ENCODE measurements at places on chromosomes 12 and 14.

DNA sequence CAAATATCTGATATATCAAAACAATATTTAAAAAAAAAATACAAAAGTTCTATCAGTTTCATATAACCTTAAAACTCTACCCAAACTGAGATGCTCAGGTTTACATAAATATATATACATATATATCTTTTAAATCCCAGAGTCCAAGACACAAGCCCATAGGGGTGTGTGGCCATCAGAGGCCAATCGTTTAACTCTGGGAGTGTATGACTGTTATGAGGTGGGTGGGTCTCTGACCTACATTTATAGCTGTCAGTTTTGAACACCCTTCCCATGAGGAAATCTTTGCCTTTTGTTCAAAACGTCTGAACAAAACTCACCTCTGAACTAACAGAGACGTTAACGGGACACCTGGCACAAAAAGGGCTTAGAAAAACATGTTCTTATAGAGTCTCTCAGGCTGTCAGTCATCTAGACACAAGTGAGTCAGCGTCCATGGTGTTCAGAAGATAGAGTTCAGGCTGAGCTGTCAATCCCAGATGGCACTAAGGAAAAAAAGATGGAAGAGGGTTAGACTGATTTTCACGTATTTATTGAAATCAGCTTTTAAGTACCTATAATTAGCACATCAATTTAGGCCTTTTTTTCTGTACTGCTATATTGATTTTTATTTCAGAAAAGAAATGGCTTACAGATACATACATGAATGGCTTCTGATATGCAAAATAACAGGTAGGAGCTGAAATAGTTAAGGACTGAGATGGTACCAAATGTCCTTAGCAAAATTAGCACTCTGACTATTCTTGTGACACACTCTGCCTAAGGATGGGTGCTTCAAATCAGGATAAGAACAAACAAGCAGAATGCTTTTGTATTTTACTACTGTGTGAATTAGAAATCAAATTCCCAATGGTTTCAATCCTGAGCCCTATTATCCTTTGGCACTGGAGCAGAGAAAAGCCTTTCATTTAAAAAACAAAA, 29.2 kb downstream of the HIGD1C start:
- ATAC-seq: no peak

- ATAC-seq: no peak
These were observed 13.0 kb upstream of the NUP107 start for GRCh38 chr12:68673788-68674187.

GRCh38 chr12:29320295-29321085, 60.5 kb downstream of the ERGIC2 start:
- peak; percentile 64 for ATAC-seq

- no peak for ATAC-seq
These were observed 127.4 kb upstream of the KRR1 start for GRCh38 chr12:75638792-75639191.

- ATAC-seq: no peak
These were observed 152.2 kb downstream of the PDE3A start for GRCh38 chr12:20520532-20520931.

DNA sequence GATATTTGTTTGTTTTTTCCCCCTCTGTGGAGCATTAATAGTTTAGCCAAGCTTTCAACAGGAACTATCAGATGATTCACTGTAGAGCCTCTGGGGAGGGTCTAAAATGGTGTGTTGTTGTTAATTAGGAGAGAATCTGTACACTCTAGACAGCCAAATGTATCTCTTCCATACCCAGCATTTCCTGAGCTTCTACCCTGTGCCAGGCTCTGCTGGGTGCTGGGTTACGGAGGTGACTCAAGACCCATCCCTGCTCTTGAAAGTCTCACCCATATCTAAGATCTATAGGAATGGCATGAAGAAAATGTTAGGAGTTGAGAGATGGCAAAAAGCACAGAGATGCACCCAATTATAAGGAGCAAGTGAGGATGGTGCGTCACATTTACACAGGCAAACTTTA, 245.8 kb downstream of the C12orf75 start:
- ATAC-seq: no peak

GRCh38 chr12:116599285-116600136, 40.3 kb downstream of the MAP1LC3B2 start:
- ATAC-seq: peak; percentile 64

GRCh38 chr12:120851444-120851843, 52.7 kb downstream of the SPPL3 start:
- no peak for ATAC-seq

DNA sequence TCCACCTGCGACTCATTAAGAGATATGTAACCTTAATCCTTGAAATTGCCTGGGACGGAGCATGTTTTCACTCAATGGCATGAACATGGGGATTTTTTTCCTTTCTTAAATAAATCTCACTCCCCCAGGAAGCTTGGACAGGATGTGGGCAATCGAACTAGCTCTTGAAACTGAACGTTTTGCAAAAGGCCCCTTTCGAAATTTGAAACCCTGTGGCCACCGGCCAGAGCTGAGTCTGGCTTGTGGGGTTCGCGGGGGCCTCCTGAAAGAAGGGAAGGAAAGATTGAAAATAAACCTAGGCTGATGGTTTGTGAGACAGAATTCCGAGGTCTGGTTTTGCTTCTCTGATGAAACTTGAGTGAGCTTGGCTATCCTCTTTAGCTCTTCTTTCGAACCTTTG, 101.4 kb upstream of the RTL1 start:
- no peak for ATAC-seq

DNA sequence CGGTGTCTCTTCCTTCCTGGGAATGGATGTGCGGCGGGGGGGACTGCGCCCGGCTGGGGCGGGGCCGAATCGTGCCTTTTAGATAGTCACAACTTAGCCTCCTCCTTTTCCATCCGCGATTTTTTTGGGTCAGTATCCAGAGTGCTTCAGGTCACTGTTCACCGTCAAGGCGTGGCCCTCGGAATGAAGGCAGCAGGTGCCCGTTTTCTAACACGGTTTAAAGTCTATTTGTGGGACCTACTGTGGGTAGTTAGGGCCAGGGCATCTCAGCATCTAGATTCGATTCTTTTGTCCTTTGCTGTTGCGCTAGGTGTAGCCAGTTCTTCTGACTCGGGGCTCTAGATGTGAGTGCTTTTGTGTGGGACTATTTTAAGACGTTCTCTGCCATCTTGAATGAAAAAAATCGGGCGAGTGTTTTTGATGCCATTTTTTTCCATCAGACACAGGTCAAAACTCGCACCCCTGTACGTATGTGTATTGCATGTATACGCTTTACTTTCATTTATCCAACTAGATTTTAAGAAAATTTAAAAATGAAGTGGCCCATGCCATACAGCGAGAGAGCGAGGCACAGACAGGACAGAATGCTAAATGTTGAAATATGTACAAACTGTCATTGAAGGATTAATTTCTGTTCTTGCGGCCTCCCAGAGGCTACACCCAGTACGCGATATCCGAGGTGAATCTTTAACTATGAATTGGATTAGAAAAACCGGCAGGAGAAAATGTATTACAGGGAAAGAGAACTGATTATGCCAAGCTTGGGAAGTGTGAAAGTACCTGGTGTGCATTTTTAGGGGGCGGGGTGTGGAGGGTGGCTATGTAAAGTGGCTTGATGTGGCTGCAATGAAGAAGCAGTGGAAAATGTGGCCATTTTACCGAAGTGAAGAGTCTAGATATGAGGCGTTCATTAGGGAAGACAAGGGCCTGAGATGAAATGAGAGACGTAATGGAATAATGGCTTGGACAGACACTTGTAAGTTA, 835 bp downstream of the VEZT start:
- peak; percentile 66 for ATAC-seq

DNA sequence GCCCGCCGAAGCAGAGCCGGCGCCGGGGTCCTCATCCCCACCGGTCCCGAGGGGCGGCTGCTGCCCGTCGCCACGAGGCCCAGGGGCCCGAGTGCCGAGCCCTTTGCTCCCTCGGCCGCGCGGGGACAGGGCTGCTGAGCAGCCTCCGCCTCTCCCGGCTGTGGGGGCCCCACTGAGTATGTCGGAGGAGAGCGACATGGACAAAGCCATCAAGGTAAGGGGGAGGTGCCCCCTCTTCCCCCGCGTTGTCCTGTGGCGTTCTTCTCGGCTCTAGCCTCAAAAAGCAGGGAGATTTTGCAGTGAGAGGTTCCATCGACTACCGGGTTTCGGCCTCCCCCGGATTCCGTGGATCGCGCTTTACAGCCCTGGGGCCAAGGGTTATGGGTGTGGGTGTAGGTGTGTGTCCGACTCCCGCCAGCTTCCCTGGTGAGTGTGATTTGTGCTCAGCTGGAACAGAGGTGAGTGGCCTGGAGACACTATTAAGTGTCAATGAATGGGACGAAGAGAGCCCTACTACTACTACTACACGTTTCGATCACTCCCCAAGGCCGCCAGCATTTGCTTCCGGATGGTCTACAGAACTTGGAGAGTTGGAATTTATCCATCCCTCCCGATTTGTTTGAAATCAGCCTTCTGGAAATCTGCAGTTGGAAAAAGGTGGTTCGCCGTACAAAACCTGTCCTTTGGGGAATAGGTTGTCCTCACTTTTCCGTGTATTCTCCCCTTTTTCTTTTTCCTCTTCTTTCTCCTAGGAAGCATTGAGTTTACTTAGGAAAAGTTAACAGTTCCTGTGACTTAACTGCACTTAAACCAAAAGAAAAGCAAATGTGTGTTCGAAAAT, 748 bp downstream of the MAPKAPK5 start:
- peak; percentile 28 for ATAC-seq

DNA sequence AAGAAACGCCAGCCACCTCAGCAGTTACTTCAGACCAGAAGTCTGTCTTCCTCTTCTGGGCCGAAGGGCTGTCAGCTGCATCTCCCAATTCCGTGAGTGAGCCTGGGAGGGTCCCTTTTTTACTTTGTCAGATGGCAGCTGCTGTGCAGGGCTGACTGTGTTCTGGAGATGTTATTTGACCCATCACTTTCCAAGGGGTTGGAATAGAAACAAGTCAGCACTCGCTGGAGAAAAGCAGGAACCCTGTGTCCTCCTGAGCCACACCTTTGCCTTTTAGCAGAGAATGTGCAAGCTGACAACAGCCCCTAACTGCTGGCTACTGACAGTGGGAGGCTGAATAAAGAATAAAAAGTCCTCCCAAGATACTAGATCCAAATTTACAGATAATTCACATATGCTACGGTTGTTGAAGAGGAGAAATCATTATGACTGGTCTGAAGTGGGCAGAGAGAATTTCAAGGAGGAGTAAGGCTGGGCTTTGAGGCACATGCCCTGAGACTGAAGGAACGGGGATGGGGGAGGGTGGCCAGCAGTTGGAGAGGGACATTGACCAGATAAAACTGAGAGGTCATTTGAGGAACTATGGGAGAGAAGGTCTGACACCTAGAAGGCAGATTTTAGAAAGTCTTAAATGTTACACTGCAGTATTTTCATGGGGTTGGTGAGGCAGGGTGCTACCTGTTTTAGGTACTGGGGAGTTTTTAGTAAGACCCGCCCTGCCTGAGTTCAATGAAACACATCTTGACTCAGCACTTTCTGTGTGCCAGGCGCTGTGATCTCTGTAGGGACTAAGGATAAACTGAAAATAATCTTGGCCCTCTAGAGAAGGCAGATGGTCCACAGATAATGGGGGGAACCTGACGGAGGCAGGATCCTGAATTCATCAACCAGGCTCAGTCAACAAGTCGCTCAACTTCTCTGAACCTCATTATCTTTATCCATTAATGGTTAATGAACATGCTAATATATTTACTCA, 27.4 kb downstream of the FAM234B start:
- peak; percentile 72 for ATAC-seq

DNA sequence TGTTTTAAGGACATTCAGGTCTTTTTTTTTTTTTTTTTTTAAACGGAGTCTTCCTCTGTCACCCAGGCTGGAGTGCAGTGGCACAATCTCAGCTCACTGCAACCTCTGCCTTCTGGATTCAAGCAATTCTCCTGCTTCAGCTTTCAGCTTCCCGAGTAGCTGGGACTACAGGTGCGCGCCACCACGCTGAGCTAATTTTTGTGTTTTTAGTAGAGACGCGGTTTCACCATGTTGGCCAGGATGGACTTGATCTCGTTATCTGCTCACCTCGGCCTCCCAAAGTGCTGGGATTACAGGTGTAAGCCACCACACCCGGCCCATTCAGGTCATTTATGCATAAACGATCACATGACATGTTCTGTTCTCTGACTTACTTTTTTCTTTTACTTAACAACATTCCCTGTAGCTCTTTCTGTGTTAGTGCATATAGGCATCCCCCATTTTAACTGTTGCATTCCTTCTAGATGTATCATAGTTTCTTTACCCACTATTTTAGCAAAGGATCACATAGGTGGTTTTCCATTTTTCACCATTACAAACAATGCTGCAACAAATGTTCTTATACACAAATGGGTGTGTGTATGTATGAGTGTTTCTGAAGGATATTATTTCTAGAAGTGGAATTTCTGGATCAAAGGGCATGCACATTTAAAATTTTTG, 74.2 kb downstream of the ARF6 start:
- no peak for ATAC-seq

DNA sequence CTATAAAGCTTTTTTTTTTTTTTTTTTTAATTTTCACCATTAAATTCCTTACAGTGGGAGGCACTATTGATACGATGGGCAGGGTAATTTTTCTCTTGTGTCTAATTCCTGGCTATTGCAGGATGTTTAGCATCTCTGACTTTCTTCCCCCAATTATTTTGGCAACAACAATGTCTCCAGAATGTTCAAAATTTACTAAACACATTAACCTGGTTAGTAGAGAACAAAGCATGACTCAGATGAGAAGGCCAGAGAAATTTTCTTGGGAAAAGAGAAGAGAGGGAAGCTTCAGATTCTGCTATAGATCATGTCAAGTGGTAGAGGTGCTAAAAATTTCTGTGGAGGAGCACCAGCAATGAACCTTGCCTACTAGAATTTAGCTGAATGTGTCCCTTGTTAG, 171.5 kb upstream of the PRICKLE1 start:
- ATAC-seq: no peak

DNA sequence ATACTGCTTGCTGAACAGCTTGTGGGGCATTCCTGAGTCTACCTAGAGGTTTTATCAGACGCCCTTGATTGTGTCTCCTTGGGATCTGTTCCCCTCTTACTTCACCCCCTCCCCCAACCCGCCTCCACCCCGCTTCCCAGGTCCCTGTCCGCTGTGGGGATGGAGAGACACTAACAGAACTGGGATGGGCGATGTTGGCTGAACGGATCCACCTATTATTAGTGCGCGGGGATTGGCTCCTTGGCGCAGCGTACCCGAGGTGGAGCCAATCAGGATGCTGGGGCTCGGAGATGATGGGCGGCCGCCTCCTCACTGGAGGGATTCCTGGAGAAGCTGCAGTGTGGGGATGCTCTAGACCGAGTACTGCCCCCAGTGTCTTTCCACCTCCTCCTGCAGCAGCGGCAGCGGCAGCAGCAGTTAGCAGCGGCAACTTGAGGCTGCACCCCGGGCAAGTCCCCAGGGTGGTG, at the start of gene SYT1:
SYT1 (plus strand) TSS at position 372 of the 467 bp plus-strand sequence.
- ATAC-seq: peak; percentile 10

GRCh38 chr14:75748336-75748735, 87.3 kb downstream of the TTLL5 start:
- ATAC-seq: no peak

DNA sequence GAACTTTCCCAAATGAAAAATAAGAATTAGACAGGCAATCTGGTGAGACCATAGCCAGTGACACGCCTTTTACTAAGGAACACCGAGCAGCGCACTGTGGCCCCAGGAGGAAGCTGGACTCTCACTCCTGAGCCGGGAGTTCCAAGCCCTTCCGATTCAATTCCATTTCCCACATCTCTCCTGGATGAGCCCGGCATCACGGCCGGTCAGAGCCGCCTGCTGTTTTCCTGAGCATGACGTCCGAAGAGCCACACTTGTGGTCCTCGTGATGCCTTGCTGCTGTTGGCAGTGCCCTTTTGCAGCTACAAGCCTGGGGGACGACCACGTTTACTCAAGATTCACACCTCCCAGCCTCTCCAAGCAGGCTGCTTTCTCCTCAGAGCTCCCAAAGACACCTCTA, 40.8 kb downstream of the FBXL14 start:
- no peak for ATAC-seq
